ENCODE measurements at places on chromosomes 6 and 20.

GRCh38 chr20:63579017-63579694, 5.1 kb upstream of the HELZ2 start:
- no peak for DNase-seq

- no peak for DNase-seq
Measured at GRCh38 chr6:134495203-134495889, 177.4 kb upstream of the SGK1 start.

- DNase-seq: no peak
Measured at GRCh38 chr6:2737885-2738284, 12.8 kb downstream of the MYLK4 start.

- no peak for DNase-seq
Measured at GRCh38 chr6:7047128-7047527, 60.6 kb upstream of the RREB1 start.

- DNase-seq: no peak
Measured at GRCh38 chr6:56536536-56536935, 106.2 kb downstream of the DST start.

GRCh38 chr6:155495011-155495768, 39.6 kb upstream of the NOX3 start:
- no peak for DNase-seq

DNA sequence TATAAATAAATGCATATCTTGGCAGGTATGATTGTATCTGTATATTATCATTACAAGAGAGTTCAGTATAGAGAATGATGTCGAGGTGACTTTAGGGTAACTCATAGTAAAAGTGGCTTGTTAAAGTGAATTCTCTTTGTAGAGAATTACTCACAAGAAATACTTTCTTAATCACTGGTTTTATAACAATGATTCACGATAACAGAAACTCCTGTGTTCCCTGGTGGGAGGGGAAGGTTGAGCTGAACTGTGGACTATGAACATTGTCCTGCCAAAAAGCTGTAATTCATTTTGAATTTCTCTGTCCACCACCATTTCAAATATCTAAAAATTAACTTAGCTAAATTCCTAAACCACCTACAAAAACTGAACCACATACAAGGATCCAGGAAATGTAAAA, 7.7 kb downstream of the TPMT start:
- DNase-seq: peak; percentile 9

- no peak for DNase-seq
Measured at GRCh38 chr6:53616450-53617357, 48.9 kb downstream of the KLHL31 start.

DNA sequence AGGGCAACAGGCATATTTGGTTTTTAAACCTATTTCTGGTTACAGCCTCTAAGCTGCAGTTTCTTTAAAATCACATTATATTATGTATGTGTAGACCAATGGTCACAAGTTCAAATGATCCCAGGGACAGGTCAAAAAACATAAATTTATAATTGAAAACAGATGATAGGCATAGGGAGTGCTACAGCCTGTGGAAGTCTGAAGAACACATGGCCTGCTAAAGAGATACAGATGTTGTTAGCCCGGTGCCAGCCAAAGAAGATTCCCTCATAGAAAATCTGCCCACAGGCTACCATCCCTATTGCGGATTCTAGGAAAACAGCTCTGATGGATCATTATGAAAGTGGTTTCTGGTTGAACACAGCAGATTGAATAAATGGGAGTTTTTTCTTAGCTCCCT, 65.3 kb downstream of the NRSN1 start:
- DNase-seq: no peak
